ENCODE measurements at places on chromosomes 3 and 15.

- DNase-seq = no peak
Measured at GRCh38 chr3:118272991-118273390, 761.7 kb downstream of the IGSF11 start.

DNA sequence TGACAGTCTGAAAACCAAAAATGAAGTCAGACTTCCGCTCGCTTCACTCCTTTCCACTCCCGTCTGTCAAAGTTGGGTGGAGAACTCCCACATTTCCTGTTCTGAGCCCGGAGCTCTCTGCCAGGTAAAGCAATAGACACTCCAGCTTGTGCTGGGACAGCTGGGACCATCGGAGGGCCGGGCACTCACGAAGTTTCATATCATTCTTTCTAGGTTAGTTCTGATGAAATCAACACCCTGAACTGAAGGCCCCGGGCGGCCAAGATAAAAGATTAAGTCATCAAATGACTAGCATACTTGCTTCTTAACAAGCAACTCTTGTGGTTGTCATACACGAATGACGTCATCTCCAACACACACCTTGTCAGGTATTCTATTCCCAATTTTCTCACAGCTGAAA, 42.1 kb downstream of the MAGI1 start:
- no peak for DNase-seq

DNA sequence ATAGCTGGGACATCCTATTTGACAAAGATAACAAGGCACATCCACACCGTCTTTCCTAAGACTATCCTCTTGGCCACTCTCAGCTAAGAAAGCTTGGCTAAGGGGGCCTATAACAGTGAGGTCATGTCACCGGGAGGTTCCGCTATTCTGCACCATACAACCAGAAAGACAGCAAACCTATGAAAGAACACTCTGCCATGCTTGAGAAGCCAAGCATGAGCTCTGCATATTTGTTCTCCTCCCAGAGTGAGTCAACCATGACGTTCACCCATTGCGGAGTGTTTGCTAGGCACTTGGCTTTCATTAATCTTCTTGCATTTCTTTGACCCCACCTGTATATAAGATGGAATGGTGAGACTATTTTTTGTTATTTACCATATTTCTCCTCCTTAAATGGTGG, 141.2 kb downstream of the GMNC start:
- DNase-seq = no peak

DNA sequence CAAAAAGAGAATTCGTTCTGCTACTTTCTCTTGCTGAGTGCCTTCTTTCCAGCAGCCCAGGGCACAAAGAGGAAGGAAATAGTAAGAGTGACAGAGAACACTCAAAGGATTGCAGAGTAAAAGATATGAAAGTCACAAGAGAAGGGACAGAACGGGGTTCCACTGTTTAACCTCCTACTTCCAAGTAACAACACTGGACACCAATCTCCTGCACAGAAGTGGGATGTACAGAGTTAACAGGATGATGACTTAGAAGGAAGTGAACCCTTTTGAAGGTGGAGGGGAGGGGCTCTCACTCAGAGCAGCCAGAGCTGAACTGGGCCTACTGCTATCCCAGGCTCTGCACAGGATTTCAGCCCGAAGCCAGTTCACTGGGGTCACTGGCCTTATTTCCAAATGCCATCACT, 130.1 kb upstream of the PRICKLE2 start:
- no peak for DNase-seq

- no peak for DNase-seq
Measured at GRCh38 chr3:98361289-98361688, 7.6 kb downstream of the OR5K4 start.

DNA sequence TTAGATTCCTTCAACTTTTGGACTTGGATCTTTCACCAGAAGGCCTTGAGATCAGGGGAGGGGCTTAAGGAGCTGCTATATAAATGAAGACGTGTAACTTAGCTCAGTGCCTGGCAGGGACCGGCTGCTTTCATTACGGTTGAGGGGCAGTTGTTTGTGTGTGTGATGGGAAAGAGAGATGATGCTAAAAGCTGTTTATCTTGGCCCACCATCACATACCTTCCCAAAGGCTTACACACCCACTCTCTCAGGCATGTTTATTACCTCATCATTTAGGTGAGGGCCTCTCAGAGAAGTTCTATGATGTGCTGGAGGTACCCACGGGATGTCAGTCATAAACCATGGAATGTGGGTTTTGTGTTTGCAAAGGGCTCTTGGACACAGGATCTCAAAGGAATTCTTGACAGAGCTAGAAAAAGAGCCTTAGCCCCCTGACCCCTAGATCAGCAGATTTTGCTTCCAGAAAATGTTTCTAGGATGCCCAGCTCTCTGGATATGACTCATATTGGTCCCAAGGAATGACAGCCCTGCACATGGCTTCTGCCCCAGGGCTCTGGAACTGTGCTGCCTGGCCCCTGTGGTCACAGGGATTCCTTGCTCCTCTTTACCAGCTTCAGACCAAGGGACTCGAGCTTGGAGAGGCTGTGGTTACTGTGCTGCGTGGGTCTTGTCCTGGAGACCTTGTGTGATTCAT, 15.9 kb upstream of the SMAD3 start:
- DNase-seq = no peak

- DNase-seq = no peak
Measured at GRCh38 chr3:124229420-124229819, 237.5 kb upstream of the ROPN1 start.

DNA sequence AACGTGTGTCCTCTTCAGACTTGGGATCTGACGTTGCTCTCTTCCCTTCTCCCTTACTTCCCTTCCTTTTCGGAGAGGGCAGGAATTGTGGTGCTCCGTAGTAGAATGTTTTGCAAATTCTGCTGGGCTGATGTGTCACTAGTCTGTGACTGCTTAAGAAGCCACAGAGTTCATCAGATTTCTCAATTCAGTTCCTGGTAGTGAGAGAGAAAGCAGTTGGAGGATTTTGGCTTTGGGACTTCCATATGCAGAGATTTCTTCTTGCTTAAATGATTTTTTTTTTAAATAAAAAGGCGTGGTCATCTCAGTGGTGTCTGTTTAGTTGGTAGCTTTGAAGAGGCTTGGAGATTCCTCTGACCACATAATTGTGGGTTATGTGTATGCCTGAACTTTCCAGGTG, 10.1 kb downstream of the CEMIP start:
- DNase-seq = no peak

DNA sequence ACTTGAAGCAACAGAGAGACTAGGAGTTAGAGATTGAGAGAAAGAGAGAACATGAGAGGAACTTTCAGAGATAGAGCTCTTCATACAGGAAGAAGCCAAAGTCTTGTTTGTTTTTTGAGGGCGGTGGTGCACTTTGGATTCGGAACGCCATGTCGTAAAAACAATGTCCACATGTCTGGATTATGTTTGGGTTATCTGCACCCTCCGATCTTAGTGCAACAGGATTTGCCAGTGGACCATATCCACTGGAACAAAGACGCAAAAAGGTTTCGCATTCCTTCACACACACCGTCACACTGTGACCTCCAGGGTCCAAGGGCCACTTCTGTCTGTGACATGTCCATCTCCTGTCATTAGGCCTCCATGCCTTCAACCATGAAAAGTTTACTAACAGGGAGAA, 141.8 kb upstream of the ATP11B start:
- no peak for DNase-seq

GRCh38 chr3:120487191-120487650, 36.4 kb upstream of the FSTL1 start:
- DNase-seq = no peak

DNA sequence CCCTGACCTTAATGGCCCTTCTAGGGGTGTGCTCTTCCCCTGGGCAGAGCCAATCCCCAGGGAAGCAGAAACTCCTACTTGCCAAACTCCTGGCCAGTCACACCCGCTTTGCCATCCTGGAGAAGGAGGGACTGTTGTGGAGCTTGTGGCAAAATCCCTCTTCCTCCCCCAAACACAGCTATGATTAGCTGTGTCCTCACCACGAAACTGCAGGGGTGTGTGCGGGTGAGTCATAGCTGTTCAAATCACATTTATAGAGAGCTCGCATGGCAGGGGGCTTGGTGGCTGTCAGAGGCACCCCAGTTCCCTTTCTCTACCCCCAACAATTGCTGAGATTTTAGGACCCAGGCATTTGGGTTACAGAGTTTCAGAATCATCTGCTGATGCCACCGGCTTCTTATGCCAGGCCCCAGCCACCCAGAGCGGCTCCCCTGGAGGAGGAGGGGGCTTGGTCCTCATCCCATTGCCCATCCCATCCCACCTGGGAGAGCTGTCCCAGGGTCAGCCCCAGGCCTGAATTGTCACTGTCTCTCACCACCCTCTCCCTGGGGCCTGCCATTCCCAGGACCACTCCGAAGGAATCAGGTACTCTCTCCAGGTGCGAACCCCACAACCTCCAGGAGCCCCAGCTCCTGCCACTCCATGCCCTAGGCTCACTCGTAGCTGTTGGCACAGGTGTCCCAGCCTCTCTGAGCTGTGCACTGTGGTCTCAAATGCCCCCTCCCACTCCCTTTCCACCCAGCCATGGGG, 28.8 kb upstream of the MAGEF1 start:
- DNase-seq = no peak

- DNase-seq = no peak
Measured at GRCh38 chr15:74896316-74896715, 6.5 kb downstream of the MPI start.

DNA sequence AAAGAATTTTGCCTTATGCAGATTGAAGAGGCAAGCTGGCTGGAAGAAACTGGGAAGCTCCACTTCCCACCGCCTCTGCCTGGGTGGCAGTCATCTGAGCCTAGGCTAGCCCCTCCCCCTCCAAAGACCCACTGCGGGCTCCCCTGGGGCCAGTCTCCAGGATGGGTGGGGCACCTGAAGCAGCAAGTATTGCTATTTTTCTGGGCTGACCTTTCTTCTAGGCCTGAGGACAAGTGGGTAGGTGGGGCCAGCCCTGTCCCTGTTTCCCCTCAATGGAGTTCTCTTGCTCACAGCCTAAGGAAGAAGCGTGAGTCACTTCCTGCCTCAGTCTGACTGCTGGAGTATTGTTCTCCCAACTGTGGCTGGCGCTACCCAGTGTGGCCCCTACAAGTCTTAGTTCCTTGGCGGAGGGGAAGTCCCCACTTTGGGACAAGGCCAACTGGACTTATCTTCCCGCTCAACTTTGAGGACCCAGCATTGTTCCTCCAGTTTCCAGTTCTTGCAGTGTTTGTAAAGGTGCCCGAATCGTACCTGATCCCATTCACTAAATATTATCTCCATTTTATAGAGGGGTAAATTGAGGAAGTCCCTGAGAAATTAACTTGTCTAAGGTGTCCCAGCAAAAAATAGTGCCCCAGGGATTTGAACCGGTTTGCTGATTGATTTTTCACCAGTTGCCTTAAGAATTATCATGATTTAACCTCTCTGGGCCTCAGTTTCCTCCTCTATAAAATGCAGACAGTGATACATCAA, 1.4 kb downstream of the FURIN start:
- peak; percentile 41 for DNase-seq

DNA sequence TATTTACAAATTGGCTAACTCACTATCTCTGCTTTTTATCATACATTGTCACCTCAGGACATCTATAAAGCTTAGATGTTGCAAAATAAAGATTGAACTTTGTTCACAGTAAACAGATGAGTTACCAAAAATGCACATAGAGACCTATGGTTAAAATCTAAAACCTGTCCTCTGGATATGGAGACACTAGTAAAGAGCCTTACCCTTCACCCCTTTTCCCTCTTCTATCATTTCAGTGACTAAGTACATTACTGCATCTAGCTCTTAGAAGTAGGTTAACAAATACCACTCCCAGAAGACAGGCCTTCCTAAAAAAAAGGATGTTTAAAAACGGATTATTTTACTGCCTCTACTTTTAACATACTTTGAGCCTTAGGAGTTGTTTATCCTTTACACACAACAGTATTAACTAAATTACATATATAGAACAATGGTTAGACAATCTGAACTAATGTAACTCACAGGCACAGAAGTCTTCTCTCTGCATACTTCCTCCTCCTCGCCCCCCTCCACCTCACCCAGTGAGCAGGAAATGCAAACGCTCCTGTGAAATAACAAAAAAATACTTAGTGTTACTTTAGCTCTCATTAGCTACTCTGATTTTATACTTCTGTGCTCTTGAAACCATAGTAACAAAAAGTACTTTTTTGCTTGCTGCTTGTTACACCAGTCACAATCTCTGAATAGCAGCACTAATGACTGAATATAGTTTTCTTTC, 23.3 kb downstream of the IREB2 start:
- no peak for DNase-seq

DNA sequence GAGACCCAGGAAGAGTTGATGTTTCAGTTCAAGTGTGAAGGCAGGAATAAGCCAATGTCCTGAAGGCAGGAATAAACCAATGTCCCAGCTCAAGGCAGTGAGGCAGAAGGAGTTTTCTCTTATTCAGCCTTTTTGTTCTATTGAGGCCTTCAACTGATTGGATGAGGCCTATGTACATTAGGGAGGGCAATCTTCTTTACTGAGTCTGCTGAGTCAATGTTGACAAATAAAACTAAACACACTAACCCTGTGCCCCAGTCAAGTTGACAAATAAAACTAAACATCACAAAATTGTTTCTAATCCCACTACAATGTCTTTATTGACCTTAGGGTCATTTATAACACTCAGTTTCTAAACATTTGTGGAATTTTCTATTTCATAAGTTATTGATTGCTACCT, 100.0 kb downstream of the CACNA2D3 start:
- no peak for DNase-seq

- DNase-seq = no peak
Measured at GRCh38 chr3:177597311-177598096, 400.2 kb upstream of the TBL1XR1 start.

DNA sequence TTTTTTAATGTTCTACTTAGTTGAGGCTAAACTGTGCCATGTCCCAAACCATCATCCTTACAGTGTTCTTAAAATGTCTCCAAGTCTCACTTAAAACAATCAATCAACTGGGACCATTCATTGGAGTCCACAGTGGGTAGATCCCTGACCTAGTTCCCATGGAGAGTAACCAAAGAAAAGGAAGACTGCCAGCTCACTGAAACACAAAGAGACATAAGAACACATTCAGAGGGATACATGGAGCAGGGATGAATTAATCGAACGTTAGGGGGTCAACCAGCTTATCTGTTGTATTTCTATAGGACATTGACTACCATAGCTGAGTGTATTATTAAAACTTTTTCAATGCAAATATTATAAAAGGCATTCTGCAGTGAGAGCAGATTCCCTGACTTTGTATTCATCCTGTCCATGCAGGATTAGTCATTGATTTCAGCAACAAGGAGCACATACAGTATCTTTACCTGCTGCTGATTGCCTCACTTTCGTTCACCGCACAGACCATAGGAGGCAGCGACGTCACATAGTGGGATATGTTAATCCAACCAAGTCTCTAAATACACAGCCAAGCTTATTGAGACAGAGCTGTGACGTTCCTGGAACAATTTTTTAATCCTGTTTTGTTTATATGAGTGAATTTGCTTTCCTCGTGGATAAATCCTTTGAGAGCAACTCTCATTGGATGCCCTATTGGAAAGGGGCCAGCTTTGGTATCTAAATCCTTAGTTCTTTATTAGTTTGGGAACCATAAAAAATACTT, 364.9 kb upstream of the RBMS3 start:
- DNase-seq = no peak

- no peak for DNase-seq
Measured at GRCh38 chr15:60757273-60757672, 278.3 kb upstream of the ICE2 start.

DNA sequence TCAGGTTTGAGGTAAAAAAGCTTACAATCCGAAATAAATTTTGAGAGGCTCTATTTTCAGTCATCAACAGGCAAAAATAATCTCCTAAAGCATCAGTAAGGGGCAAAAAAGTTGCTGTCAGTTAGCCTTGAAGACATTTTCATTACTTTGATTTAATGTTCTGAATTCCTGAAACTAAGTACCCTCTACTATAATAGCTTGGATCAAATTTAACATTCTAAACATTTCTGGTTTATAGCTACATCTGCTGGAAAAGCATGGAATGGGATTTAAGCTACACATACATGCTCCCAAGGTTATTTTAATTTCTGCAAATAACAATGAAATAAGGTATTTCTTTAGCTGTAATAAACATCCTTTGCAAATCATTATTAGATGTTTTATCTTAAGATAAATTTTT, 245.4 kb downstream of the ULK4 start:
- no peak for DNase-seq
